Fibroblast of villous mesenchyme (primary cell): ENCODE measurements at places on chromosomes 12 and 14. TPM values are rescaled to one million over a fixed set of nuclear protein-coding genes. Genes with fewer than 3 reads are reported as not detected.

The ACOT6 gene
- total RNA-seq, result under 0.01 TPM in 1 of 2 replicates, not detected in the other

The PMEL gene
- total RNA-seq, result 1.3 TPM in 2 replicates

The ARPC3 gene
- 259 and 354 TPM in 2 replicates for total RNA-seq

GRCh38 chr14:39739796-39740195, 307.6 kb upstream of the FBXO33 start:
- DNase-seq, result no peak

DNA sequence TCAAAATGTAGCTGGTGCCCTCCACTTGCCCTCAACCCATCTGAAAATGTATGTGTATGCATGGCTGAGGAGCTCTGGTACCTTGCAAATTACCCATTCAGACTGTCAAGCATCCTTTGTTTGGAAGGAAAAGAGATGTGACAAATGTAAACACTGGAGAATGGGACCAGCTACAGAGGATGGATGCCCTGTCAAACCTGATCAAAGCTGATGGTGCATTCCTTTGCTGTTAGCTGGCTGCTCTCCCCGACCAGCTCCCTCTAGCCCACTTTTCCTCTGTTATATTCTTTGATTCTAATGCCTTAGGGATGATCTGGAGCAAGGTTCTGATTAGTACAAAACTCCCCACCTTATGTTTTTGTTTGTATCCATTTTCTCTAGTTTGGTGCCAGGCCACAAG, 310.3 kb downstream of the C12orf75 start:
- no peak for DNase-seq

GRCh38 chr12:65121049-65121955, at the start of gene WIF1:
TSS of gene WIF1 (minus strand) at chr12:65121305. CDS start at chr12:65121191, 114 bp downstream.
- no peak for DNase-seq

DNA sequence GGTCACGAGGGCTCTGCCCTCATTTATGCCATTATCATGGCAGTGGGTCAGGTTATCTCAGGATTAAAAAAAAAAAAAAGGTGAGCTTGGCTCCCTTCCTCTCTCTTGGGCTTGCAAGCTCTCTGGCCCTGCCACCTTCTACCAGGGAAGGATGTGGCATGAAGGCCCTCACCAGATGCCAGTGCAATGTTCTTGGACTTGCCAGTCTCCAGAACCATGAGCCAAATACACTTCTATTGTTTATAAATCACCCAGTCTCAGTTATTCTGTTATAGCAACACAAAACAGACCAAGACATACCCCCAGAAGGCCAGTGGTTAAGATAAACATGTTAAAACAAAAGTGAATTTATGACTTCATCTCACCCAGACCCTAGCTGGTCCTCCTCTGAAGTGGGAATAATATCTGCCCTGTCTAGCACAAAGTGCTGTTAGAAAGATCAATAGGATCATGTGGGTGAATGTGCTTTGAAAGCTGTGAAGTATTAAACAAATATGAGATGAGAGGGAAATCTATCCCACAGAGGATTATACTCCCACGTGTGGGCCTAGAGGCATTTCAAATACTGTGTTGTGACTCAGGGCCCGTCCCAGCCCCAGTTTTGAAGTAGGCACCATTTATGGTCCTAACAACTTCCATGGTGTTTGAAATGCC, 88.6 kb downstream of the NINJ2 start:
- DNase-seq, result peak; percentile 6

DNA sequence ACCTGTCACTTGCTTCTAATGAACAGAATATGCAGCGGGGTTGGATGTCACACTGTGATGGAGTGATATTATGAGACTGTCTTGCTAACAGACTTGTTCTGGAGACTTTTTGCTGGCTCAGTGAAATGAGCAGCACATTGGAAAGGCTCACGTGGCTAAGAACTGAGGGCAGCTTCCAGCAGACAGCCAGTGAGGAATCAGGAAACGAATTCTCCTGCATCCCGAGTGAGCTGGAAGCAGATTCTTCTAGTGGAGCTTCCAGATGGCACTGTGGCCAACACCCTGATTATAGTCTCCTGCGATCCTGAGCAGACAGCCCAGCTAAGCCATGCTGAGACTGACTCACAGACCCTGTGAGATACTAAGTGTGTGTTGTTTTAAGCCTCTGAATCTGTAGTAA, 16.1 kb upstream of the TSPAN9 start:
- DNase-seq, result peak; percentile 73

GRCh38 chr12:44581642-44582242, 294.4 kb downstream of the NELL2 start:
- DNase-seq, result no peak

GRCh38 chr12:128531170-128531569, 264.2 kb downstream of the TMEM132C start:
- no peak for DNase-seq

- DNase-seq, result peak; percentile 61
These were observed 121.7 kb downstream of the RALGAPA1 start for GRCh38 chr14:35687335-35687939.

- no peak for DNase-seq
These were observed 113.3 kb downstream of the PRMT8 start for GRCh38 chr12:3604286-3604685.

DNA sequence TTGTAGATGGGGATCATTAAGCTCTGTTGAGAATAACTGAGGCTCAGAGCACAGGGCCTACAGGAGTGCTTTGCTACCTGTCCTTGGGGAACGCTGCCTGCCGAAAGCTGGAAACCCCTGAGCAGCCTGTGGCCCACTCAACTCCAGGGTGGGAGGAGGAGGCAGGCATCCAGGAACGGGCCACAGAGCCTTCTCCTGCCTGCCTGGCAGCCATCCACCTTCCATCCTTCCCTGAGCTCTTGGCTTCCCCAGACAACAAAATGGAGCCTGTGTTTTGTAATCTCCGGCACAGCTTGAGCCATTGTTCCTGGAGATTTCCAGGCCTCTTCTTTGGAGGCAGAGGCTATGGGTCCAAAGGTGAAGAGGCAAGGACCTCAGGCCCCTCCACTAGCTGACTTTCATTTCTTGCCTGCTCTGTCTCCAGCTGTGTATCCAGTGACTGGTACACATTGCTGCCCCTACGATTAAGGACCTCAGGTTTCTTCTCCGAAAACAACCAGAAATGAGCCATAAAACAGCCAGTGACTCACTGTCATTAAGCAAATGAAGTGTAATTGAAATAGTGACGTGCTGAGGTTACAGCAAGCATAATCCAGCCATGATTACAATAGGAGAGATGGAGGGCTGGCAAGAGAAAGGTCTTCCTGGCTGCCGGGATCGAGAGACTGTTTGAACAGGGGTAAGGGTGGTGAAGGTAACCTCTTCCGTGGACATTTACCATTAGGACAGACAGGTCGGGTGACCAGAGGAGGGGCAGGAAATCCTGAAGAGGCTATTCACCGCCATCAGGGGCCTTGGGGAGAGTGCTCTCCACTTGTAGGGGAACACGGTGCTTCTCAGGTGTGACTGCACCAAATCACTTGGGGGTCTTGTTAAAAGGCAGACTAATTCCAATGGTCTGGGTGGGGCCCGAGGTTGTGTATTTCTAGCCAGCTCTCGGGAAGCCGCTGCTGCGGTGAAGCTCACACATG, 56.3 kb upstream of the KCNA5 start:
- DNase-seq, result no peak

DNA sequence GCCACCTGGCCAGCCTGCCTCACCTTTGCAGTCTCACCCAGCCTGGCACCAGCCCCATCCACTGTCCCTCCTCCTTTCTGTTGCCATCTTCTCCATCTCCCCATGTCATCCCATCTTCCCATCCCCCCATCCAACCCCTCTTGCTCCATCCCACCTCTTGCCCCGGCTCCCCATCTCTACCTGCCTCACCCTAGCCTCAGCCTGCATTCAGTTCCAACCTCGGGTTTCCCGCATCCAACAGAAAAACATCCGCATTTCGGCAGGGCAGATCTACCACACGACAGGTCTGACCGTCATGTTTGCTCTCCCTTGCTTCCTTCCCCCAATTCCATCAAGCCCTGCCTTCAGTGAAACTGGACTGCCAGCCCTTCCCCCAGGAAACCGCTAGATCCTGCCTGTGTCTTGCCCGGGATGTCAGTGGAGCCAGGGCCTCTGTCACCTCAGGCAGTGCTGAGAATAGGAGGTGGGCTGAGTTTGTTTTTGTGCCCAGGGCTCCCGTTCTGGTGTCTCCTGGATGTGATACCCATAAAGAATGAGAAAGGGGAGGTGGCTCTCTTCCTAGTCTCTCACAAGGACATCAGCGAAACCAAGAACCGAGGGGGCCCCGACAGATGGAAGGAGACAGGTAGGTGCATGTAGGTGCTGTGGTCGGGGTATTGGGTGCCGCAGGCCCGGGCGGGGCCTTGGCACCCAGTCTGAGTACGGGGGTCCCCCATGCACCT, 2.5 kb downstream of the KCNH3 start:
- no peak for DNase-seq

GRCh38 chr14:95469134-95469481, 47.3 kb downstream of the SYNE3 start:
- no peak for DNase-seq

DNA sequence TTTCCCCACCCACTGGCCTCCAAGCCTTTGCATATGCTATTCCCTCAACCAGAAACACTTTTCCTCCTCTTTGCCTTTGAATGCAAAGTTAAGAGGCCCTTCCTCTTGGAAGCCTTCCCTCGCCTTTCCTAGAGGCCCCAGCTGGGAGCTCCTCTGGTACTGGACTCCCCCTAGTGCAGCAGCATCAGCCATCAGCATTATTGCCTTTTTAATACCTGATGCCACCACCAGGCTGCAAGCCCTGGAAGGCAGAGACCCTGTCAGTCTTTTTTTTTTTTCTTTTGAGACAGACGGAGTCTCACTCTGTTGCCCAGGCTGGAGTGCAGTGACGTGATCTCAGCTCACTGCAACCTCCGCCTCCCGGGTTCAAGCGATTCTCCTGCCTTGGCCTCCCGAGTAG, 19.1 kb upstream of the PLA2G1B start:
- no peak for DNase-seq

DNA sequence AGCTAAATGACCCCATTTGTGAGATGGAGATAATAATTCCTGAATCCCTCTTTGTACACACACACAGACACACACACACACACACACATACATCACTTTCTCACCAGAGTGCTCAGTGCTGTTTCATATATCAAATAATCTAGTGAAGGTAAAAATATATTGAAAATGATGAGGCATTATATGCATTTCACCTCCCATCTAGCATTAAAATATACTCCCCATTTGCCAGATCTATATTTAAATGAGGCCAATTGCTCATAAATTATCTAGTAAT, 490.7 kb upstream of the FLRT2 start:
- DNase-seq, result no peak
